ENCODE measurements at places on chromosomes 5 and 9. TPM values are rescaled to one million over a fixed set of nuclear protein-coding genes. Genes with fewer than 3 reads are reported as not detected.

GRCh38 chr5:5838493-5838892, 416.0 kb downstream of the ICE1 start:
- DNase-seq, result no peak

- DNase-seq, result no peak
Measured at GRCh38 chr5:143025376-143025775, 255.2 kb downstream of the ARHGAP26 start.

DNA sequence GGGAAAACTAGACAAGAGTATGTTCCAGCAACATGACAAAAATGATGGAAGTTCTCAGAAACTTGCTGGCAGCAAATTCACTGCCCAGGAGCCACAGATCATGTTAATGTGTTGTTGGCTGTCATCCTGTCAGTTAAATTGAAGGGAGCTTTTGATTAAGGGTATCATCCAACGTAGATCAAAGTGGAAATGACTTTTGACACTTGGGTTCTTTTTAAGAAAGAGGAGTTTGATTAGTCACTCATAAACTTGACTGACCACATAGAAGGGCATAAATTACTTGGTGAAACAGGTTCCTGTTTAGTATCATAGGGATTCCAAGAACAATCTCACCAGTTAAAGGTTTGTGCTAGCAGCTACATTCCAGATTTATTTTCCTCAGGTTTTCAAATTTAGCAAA, 288.7 kb downstream of the CSNK1G3 start:
- DNase-seq, result no peak

The HSPB3 gene
- 0.91 TPM for total RNA-seq

DNA sequence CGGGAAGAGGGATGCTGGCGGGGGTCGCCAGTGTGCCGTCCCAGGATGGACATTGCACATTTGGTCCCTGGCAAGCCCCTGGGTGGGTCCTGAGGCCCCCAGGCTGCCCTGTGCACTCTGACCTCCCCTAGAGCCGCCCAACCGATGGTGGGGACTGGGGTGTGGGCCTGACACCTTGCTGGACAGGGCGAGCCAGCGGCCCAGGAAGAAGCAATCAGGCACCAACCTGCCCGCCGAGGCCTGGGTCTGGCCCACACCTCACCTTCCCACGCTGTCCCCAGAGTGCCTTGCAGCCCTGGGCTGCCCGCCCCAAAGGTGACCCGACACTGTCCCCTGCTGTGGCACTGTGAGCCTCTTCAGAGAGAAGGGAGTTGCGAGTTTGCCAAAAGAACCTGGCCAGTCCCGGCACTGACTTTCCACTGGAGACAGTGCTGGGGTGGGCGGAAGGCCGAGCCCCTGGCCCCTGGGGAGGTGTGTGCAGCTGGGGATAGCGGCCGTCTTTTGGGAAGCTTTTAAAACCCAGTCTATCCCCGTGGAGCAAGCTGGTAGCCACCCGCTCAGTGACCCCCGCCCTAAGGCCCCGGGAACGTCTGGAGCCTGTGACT, 12.0 kb upstream of the NRARP start:
- DNase-seq, result no peak

- peak; percentile 45 for DNase-seq
Measured at GRCh38 chr5:180069589-180070247, 1.8 kb downstream of the RNF130 start.

The POU5F2 gene
- total RNA-seq, result 0.59 TPM

The MPDZ gene
- total RNA-seq, result 9.6 TPM

The AQP7 gene
- 2.7 TPM for total RNA-seq

The TRPM6 gene
- total RNA-seq, result 0.44 TPM

The PLK2 gene
- total RNA-seq, result 109 TPM

- DNase-seq, result no peak
Measured at GRCh38 chr9:127878652-127879390, 1.3 kb upstream of the AK1 start.

DNA sequence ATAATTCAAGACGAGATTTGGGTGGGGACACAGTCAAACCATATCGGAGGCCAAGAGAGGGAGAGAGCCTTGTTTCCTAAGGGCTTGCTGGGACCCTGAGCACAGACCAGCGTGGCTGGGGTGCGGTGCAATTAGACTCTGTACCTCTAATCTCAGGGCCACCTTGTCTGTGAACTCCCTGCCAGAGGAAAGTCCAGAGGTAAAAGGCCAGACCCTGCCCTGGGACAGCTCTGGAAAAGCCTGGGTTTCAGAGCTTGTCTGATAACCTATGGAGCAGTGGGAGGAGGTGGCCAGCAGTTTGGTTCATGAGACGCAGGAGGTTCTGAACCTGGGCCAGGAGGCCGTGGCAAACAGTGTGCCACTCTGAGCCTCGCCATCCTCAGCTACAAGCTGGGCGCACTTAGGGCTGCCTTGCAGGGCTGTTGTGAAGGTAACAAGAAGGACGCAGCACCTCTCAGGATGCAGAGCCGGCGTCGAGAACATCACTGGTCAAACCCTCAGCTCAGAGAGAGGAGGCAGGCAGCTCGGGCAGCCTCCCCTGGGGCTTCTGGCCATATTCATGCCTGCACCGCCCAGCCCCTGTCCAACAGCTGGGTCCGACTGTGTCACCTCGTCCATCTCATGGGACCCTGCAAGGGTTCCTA, 4.8 kb upstream of the DOLPP1 start:
- DNase-seq, result no peak

GRCh38 chr9:104750185-104750767, 2.8 kb downstream of the NIPSNAP3A start:
- DNase-seq, result no peak

- DNase-seq, result no peak
Measured at GRCh38 chr5:116340799-116341198, 233.8 kb downstream of the SEMA6A start.

DNA sequence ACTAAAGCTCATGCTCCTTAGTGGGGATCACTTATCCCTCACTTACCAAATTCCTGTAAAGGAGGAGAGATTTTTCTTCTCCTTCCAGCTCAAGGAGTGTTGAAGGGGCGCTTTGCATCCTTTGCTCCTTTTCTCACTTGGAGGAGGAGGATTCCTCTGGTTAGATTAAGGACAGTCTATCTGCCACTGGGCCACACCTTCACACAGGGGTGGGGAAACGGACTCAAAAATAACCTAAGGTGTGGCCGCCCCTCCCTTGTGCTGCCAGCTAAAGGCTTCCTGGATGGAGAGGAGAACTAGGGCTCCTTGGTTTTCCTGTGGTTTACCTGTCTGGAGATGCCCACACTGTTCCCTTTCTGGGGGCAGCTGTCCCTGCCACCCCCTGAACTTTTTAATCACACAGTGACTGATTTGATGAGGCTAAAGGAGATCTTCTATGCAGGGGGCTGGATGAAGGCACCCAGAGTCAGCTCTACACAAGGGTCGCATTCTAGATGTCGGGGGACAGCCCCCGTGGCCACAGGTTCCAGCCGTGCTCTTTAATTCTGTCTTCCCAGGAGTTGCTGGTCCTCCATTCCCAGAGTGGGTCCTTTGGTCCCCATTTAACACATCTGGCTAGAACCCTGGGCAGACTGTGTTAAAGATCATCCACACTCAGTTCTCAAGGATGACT, 14.4 kb downstream of the GLRX start:
- DNase-seq, result no peak

DNA sequence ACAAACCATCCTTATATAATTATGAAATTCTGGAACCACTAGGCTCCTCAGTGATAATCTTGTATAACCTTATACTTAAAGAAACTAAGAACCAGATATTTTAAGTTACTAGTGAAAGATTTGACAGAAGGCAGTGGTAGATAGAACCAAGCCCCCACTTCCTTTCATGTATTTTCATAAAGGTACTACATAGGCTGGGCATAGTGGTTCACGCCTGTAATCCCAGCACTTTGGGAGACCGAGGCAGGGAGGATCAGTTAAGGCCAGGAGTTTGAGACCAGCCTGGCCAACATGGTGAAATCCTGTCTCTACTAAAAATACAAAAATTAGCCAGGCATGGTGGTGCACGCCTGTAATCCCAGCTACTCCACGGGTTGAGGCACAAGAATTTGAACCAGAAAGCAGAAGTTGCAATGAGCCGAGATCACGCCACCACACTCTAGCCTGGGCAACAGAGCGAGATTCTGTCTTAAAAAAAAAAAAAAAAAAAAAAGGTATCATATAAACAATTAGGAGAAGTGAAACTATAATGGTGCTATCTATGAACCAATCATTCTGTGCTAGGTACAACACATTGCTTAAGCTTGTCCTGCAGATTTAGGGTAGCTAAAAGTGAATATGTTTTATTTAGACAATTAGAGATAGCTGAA, 27.9 kb upstream of the DTWD2 start:
- DNase-seq, result no peak

DNA sequence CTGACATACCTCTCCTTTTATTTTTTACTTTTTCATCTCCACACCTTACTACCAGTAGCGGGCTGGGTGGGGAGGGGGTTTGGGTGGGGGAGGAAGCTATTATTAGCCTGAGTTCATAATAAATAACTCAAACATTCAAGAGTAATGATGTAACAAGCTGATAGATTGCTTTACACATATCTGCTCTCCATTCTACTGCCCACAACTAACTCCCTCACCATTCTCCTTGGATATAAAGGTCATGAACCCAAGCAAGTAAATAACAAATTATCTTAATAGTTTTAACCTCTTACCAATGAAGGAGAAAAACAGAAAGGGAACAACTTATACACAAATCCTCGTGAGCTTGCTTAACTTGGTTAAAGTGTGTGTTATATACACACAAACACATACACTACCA, 15.4 kb downstream of the FBXL17 start:
- no peak for DNase-seq

DNA sequence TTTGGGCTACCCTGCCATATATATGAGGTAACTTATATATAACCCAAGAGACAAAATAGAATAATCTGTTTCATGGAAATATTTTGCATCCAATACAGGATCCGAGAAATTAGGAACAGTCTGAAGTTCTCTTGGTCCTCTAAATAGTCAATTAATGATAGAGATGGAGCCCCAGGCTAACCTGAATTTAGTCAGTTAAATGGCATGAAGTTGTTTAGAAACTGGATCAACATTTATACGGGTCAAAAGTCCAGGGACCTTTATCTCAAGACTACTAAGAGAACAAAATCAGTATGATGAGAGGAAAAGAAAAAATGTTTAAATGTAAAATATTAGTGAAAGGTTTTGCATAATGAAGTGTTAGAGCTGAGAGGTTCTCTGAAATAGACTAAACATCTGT, 303.3 kb upstream of the ACTBL2 start:
- DNase-seq, result no peak

- DNase-seq, result peak; percentile 29
Measured at GRCh38 chr5:1449081-1449630, 3.9 kb upstream of the SLC6A3 start.

The PPIC gene
- 15.2 TPM for total RNA-seq

DNA sequence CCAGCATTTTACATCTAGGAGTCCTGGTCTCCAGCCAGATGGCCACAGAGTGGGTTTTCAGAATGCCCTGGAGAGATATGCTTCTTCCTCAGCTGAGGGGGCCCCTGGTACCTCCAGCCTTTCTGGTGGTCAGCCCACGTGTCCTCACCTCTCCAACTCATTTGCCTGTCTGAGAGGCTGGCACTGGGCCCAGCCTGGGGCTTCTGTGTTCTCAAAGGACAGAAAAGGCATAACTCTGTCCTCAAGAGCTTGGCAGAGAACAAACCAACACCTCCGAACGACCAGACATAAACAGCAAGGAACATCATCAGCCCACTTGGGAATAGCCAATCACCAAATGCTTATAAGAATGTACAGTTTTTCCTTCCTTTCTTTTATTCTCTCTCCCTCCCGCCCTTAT, 17.1 kb downstream of the ENG start:
- no peak for DNase-seq

The PDZD2 gene
- total RNA-seq, result 116 TPM

DNA sequence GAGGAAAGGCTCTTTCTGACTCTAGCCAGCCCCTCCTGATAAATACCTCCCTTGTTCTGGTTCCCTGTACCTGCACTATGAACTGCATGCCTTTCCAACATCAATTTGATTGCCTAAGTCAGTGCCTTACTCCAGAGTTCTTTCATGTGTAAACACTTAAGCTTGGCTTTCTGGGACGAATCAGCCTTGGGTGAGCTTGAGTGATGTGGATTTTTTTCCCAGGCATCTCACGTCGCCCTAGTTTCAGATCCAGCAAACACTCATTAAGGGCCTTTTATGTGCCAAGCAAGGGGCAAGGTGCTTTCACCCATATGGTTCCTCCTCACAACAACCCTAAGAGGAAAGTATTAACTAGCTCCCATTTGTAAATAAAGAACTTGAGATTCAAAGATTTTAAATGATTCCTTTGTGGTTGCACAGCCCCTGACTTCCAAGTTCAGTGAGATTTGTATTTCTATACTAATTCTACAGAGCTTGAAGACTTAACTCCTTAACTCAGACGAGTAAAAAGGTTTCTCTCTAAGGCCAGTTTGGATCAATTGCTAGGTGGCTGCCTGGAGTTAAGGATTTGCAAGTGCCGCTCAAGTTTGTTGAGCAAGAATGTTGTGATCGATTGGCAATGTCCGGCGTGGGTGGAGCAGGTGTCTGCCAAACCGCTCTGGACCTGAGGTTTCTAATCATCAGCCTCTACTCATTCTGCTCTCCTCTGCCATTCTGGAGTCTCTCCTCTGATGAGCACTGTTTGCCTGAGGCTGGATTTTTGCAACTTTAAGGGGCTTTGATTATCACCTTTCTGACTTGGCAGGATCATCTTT, 20.2 kb upstream of the TJP2 start:
- DNase-seq, result no peak

GRCh38 chr5:125050926-125051325, 304.5 kb upstream of the ZNF608 start:
- no peak for DNase-seq

DNA sequence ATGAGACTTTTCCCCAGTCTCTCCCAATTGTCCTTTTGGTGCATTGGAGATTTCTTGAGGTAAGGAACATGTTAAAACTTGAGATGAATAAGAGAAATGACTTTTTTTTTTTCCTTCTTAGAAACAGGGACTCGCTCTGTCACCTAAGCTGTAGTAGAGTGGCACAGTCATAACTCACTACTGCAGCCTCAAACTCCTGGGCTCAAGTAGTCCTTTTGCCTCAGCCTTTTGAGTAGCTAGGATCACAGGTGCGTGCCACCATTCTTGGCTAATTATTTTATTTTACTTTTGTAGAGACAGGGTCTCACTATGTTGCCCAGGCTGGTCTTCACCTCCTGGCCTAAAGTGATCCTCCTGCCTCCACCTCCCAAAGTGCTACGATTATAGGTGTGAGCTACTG, 25.9 kb downstream of the CDC42SE2 start:
- DNase-seq, result no peak

DNA sequence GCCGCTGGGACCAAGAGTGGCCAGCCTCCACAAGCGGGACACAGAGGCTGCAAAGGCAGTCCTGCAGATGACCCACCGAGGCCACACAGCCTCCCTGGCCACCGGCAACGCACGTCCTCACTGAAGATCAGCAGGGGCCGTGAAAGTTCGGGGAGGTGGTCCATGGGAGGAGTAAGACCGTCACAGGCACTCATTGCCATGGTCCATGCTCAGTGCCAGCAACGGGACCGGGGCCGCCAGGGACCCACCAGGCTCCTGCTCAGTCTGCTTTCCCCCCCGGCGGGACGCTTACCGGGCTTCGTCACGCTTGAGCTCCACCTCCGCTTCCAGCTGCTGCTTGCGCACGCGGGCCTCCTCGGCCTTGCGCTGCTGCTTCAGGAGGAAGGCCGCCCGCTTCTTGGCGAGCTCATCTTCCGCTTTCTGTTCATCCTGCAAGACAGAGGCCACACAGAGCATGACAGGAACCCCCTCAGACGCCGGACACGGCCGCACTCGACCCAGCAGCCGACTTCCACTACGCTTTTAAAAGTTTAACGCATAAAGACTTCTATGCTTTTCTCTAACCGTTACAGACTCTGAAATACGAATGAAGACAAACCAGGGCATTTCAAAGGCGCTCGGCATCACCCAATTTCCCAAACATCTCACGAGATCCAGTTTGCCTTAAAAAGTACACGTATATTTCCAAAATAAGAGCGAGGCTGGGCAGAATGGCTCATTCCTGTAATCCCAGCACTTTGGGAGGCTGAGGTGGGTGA, 88.4 kb downstream of the CAMSAP1 start:
- DNase-seq, result no peak

The IRGM gene
- total RNA-seq, result not detected

Measured in lower leg skin (tissue), 4 donors.